Spinal cord (tissue), 10 donors: ENCODE measurements at places on chromosomes 3 and 15.

- no peaks in the 10 kb centered on the region for H3K27me3 ChIP-seq
- DNase-seq: no peak
- no peak overlapping the region for H3K4me3 ChIP-seq
- H3K4me1 ChIP-seq: no peaks in the 10 kb centered on the region
These were observed 41.9 kb upstream of the SPESP1 start for GRCh38 chr15:68888419-68888818.

GRCh38 chr3:59998058-59998457, 948.2 kb upstream of the CFAP20DC start:
- no peak overlapping the region for H3K27ac ChIP-seq
- H3K27me3 ChIP-seq: no peaks in the 10 kb centered on the region
- H3K36me3 ChIP-seq: no peaks in the 10 kb centered on the region
- H3K4me3 ChIP-seq: no peak overlapping the region

GRCh38 chr3:34421762-34422161, 623.3 kb downstream of the PDCD6IP start:
- no peak overlapping the region for H3K27ac ChIP-seq
- H3K27me3 ChIP-seq: no peaks in the 10 kb centered on the region
- H3K36me3 ChIP-seq: no peaks in the 10 kb centered on the region
- no peak overlapping the region for H3K4me3 ChIP-seq

- H3K4me3 ChIP-seq: no peak overlapping the region
- DNase-seq: no peak
- H3K4me1 ChIP-seq: no peaks in the 10 kb centered on the region
- no peaks in the 10 kb centered on the region for H3K27me3 ChIP-seq
- no peaks in the 10 kb centered on the region for H3K36me3 ChIP-seq
- H3K27ac ChIP-seq: no peak overlapping the region
These were observed 121.4 kb downstream of the KLF13 start for GRCh38 chr15:31447931-31448634.

- no peaks in the 10 kb centered on the region for H3K27me3 ChIP-seq
- H3K4me1 ChIP-seq: peaks cover 6% of the 10 kb centered on the region
- no peak for DNase-seq
- H3K36me3 ChIP-seq: peaks cover 3% of the 10 kb centered on the region
These were observed 35.4 kb upstream of the TCF12 start for GRCh38 chr15:56883088-56883487.

DNA sequence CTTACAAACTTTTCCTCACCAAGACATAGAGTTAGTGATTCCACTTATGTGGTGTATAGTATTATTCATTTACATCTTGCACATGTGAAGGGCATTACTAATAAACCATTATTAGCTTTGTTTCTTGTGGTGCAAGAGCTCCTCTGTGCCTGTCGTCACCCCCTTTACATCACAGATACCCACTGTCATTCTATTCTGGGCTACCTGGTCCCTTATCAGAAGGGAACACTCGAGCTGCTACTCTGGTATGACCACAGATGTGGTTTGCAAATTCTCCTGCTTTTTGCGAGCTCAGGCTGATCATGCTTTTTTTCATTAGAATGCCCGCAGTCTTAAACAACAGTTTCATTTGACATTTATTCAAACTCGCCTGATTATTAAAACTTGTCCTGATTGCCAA, 13.9 kb upstream of the SENP2 start:
- no peak overlapping the region for H3K27ac ChIP-seq
- no peaks in the 10 kb centered on the region for H3K36me3 ChIP-seq
- no peaks in the 10 kb centered on the region for H3K27me3 ChIP-seq
- no peak overlapping the region for H3K4me3 ChIP-seq
- DNase-seq: no peak
- H3K4me1 ChIP-seq: no peaks in the 10 kb centered on the region

- H3K4me1 ChIP-seq: peaks cover 6% of the 10 kb centered on the region
- H3K27ac ChIP-seq: no peak overlapping the region
- no peaks in the 10 kb centered on the region for H3K27me3 ChIP-seq
- DNase-seq: no peak
- no peak overlapping the region for H3K4me3 ChIP-seq
These were observed 158.8 kb downstream of the SLCO3A1 start for GRCh38 chr15:92012368-92012629.

DNA sequence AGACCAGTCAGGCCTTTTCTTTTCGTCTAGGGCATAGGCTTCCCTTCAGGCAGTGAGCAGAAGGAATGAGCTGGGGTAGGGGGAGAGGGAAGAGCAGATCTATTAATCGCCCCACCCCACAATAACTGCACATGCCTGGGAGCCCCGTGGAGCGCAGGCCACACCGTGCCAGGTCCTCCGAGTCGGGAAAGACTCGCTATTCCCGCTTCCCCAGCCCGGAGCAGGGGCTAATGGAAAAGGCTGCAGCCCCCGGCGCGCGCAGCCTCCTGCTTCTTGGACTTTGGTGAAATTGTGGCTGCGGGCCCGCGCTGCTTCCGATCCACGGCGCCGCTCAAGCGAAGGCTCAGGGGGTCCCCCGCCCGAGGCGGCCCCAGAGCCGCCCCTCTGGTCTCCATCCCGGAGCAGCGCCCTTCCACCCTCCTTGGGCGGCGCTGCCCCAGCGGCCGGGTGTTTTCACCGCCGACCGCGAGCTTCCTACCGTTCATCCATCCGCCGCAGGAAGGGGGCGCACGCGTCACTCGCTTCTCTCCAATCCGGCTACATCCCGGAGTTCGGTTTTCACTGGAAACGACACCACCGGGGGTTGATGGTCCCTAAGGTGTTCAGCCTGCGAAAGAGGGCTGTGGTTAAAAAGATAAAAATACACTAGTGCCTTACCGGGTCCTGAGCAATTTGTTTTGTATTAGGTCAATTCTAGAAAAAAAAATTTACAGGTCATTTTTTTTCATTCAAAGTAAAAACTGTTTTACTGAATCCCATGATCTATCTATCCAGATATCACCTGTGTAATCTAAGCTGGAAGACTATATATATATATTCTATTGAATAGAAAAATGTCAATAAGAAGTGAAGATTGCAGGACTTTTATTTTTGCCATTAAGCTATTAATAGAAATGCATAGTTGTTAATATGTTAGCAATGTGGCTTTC, 4.4 kb upstream of the SYNM start:
- peaks cover 18% of the 10 kb centered on the region for H3K27me3 ChIP-seq
- H3K4me1 ChIP-seq: peaks cover 27% of the 10 kb centered on the region
- no peak overlapping the region for H3K27ac ChIP-seq
- peak overlapping the region; percentile 45 for H3K4me3 ChIP-seq

GRCh38 chr3:185825639-185826481, 1.0 kb upstream of the IGF2BP2 start:
- H3K27me3 ChIP-seq: no peaks in the 10 kb centered on the region
- H3K4me1 ChIP-seq: peaks cover 6% of the 10 kb centered on the region
- H3K27ac ChIP-seq: peak overlapping the region; percentile 52
- H3K4me3 ChIP-seq: peak overlapping the region; percentile 70
- no peaks in the 10 kb centered on the region for H3K36me3 ChIP-seq

DNA sequence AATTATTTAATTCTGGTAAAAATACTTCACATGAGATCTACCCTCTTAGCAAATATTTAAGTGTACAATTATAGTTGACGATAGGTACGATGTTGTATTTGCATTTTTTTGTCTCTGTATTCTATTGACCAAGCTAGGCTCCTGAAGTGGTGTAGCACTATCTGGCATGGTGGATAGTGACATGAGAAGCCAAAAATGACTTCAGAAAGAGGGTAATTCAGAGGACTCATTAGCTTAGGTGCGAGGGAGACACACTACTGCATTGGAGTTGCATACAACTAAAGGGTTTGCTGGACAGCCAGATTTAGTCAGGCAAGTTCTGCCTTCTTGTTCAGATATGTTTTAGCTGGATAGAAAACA, 50.6 kb downstream of the KBTBD8 start:
- no peak overlapping the region for H3K4me3 ChIP-seq
- H3K27ac ChIP-seq: no peak overlapping the region
- no peaks in the 10 kb centered on the region for H3K4me1 ChIP-seq
- no peaks in the 10 kb centered on the region for H3K27me3 ChIP-seq
